Lung (tissue), 17 donors: ENCODE measurements at places on chromosomes 12 and 14. TPM values are rescaled to one million over a fixed set of nuclear protein-coding genes. Genes with fewer than 3 reads are reported as not detected.

DNA sequence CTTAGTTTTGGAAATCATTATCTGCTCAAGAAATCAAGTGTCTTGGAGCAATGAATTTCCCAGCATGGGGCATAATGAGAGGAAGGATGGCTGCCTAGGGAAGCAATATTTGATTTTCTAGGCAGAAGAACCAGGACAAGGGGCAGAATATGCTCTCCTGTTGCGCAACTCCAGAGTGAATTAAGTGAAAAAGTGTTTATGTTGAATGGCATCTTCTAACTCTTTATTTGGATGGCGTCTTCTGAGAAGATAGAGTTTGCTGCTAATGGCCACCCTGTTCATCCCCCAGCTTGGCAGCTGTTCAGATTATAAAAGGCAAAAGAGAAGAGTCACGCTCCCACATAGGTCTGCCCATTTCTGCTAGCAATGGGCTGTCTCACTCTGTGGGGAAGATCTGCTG, 1278.1 kb downstream of the AACS start:
- DNase-seq = peak; percentile 73
- H3K4me3 ChIP-seq = no peak overlapping the region
- no peaks in the 10 kb centered on the region for H3K27me3 ChIP-seq
- H3K36me3 ChIP-seq = no peaks in the 10 kb centered on the region
- no peak overlapping the region for H3K27ac ChIP-seq

DNA sequence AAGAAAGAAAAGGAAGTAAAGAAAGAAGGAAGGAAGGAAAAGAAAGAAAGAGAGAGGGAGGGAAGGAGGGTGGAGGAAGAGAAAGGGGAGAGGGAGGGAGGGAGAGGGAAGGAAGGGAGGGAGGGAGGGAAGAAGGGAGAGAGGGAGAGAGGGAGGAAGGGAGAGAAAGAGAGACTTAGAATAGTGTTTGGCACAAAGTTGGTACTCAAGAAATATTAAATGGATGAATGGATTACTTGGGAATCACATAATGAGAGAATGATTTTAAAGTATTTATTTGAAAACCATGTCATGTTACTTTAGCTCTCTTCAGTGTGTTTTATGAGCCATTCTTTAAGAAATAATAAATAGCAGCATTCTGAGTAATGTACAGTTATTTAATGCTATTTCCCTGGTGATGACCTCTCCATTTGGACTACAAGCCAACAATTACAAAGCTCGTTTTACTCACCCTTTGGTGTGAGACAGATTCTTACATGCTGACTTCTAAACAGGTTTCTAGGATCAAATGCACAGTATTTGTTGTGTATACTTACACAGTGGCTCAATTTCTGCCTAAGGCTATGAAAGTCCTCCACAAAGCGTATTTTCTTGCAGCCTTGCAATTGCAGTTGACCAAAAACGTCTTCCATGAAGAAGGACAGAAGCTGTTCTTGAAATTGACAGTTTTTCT, 861 bp downstream of the IL26 start:
- H3K4me1 ChIP-seq = peaks cover 3% of the 10 kb centered on the region
- DNase-seq = no peak

DNA sequence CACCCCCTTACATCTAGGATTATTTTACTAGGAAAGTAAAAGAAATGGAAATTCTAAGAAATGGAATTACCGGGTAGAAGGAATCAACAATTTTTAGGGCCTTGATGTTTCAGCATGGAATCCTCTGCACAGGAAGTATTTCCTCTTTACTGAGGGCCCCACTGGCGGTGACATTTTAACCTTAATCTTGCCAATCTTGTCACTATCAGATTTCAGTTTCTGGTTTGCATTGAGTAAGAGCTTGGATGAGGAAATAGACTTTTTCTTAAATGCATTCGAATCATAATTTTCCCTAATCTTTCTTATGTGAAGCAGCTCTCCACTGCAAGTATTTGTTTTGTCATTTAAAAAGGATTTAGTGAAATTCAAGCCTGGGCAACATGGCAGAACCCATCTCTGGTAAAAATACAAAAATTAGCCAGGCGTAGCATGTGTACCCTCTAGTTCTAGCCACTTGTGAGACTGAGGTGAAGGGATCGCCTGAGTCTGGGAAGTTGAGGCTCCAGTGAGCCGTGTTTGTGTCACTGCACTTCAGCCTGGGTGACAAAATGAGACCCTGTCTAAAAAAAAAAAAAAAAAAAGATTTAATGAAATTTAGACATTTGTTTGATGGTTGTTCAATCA, 40.7 kb downstream of the TPCN1 start:
- H3K27me3 ChIP-seq = no peaks in the 10 kb centered on the region
- H3K4me3 ChIP-seq = no peak overlapping the region
- DNase-seq = no peak
- peak overlapping the region; percentile 65 for H3K27ac ChIP-seq

HOXC9 gene
- total RNA-seq = not detected

- peaks cover 24% of the 10 kb centered on the region for H3K4me1 ChIP-seq
- H3K27me3 ChIP-seq = no peaks in the 10 kb centered on the region
- no peak for DNase-seq
- H3K36me3 ChIP-seq = no peaks in the 10 kb centered on the region
Observed at GRCh38 chr12:13142747-13143146, 39.3 kb upstream of the GSG1 start.
